ENCODE measurements at places on chromosomes 12 and 14. TPM values are rescaled to one million over a fixed set of nuclear protein-coding genes. Genes with fewer than 3 reads are reported as not detected.

GRCh38 chr12:13256692-13257045, 60.1 kb downstream of the EMP1 start:
- no peak overlapping the region for H3K27ac ChIP-seq
- DNase-seq, result no peak
- no peaks in the 10 kb centered on the region for H3K36me3 ChIP-seq
- no peaks in the 10 kb centered on the region for H3K27me3 ChIP-seq
- peaks cover 22% of the 10 kb centered on the region for H3K4me1 ChIP-seq

GRCh38 chr14:38184132-38184531, 23.6 kb upstream of the SSTR1 start:
- no peak overlapping the region for H3K4me3 ChIP-seq

Gene B4GALNT3
- polyA plus RNA-seq, result 7.2 TPM

DNA sequence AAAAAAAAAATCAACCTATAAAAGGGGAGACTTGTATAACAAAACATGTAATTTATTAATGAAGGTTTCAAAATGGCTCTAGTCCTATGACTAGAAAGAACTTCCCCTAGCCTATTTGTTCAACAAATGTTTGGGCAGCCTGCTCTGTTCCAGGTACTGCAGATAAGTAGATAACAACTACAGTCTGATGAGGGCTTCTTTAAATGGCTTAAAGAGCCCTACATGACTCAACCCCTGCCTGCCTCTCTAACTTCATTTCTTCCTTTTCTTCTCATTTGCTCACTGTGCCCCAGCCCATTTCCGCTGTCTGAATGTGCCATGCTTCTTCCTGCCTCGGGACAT, 21.5 kb downstream of the ALDH6A1 start:
- H3K27me3 ChIP-seq, result no peaks in the 10 kb centered on the region
- H3K36me3 ChIP-seq, result peaks cover 45% of the 10 kb centered on the region
- no peak for DNase-seq
- no peak overlapping the region for H3K4me3 ChIP-seq

- H3K4me1 ChIP-seq, result peaks cover 6% of the 10 kb centered on the region
- DNase-seq, result no peak
- H3K4me3 ChIP-seq, result no peak overlapping the region
- H3K36me3 ChIP-seq, result peaks cover 28% of the 10 kb centered on the region
- no peak overlapping the region for H3K27ac ChIP-seq
Observed at GRCh38 chr12:132247718-132248452, 81.5 kb downstream of the GALNT9 start.

- no peak for DNase-seq
- peak overlapping the region; percentile 11 for H3K27ac ChIP-seq
- no peaks in the 10 kb centered on the region for H3K27me3 ChIP-seq
Observed at GRCh38 chr12:6140651-6141447, 16.4 kb upstream of the VWF start.
